ENCODE measurements at places on chromosomes 11 and 22.

DNA sequence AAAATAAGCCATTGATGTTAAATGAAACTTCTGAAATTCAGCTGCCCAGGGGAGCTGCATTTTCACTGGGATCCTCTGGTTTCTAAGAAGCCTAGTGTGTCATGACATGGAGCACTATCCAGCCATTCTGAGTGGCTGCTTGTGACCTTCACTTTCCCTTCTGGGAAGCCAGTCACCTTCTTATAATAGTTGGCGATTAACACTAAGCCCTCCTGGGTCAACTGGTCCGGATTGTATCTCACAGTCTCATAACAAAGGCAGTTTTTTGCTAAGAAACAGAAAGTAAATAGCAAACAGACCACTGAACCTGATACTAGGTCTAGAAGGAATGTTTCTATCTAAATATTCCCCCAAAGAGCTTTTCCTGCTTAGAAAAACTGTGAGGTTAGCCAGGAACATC, 7.9 kb downstream of the CSRP3 start:
- DNase-seq, result no peak

- DNase-seq, result no peak
Observed at GRCh38 chr22:19567157-19568009, 43.2 kb upstream of the CLDN5 start.

DNA sequence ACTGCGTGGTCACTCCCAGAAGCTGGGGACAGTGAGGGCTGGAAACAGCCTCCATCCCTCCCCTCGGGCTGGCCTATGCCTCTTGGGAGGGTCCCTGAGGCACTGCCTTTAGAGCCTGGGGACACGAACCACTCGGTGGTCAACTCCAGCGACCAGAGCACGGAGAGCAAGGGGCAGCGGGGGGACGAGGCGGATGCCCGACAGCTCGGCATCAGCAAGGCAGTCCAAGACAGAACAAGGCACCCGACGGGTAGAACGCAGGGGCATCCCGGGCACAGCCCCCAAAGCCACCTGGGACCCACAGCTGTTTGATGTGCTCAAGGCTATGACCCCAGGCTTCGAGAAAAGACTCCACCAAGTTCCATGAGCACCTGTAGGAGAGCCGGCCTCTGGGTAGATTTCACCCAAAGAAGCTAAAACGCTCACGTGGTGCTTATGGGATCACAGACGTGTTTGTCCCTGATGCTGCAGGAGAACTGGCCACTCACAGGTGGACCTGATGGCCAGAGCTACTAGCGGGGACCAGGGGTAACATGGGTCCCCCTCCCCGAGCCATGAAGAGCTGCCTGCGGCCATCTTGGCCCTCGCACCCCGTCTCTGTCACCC, 510 bp upstream of the LSP1 start:
- no peak for DNase-seq

DNA sequence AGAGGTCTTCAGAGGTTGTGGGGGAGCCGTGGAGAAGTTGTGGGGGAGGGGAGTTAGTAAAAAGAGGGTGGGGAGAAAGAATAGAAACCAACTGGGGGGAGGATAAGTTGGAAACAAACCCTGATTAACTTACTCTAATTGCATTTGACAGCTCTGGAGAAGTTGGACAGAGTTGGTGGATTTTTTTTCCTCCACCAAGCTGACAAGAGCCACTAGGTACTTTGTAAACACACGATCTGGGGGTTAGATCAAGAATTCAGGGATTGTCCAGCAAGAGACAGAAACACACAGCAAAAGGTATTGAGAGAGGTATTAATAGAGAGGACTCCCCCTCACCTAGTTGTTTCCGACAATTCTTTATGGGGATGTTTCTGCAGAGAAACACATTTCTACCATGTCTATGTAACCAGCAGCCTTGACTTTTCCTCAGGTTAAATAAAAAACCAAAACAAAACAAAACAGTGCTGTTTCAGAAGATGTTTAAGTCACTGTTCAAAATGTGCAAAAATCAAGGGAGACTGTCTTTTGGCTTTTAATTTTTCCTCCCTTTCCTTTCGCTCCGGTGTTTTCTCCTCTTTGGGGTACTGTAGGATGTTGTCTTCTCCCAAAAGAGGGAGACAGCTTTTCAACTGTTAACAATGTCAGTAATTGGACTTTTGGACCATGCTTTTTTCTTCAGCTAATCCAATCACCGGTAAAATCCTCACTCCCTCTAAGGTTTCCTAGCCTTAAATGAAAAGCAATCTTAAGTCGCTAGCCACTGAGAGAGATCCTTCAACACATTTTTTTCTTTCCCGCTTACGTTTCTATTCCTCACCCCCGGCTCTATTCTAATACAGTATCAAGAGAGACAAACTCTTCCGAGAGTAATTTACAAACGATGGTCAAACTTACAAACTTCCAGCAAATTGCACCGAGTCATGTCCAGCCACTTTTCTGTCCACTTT, 708 bp downstream of the MAML2 start:
- no peak for DNase-seq

DNA sequence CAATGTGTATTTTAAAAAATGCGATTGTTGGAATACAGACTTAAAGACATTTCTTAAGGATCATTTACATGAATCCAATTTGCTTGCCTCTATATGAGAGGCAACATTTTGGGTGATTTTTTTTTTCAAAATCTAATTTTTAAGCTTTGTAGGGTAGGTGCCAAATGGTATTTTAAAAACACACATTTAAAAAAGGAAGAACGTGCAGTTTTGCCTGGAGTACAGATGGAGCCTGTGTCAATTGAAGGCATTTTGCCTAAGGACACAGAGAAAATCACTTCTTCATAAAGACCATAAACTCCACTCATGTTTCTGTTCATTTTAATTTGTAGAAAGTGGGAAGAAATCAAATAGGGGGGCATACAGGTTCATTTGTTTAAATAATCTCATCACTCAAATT, 91.3 kb downstream of the BDNF start:
- no peak for DNase-seq

DNA sequence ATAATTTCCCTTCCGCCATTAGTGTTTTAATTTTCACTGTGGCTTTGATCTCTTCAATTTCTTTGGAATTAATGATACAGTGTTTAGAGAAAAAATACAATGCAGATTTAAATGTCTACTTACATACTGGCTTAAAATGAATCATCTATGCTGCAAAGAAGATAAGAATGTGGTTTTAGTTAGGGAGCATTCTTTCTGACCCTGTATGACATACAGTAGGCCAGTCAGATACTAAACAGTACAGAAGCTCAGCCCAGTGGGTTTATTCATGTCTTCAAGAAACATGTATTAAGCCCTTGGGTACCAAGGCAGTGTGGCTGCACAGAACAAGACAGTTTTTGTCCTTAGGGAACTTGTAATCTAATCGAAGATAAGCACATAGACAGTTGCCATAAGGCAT, 268.8 kb downstream of the DDX10 start:
- DNase-seq, result no peak

DNA sequence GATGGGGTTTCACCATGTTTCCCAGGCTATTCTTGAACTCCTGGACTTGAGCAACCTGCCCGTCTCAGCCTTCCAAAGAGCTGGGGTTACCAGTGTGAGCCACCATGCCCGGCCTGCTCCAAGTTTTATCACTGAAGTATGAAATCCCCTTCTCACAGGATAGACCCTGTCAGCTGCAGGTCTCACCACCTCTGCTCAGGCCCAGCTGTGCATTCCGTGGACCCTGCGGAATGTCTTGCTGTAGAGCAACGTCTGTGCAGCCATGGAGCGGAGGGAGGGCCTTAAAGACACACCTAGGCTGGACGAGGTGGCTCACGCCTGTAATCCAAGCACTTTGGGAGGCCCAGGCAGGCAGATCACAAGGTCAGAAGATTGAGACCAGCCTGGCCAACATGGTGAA, 625.4 kb downstream of the BRD1 start:
- DNase-seq, result no peak

DNA sequence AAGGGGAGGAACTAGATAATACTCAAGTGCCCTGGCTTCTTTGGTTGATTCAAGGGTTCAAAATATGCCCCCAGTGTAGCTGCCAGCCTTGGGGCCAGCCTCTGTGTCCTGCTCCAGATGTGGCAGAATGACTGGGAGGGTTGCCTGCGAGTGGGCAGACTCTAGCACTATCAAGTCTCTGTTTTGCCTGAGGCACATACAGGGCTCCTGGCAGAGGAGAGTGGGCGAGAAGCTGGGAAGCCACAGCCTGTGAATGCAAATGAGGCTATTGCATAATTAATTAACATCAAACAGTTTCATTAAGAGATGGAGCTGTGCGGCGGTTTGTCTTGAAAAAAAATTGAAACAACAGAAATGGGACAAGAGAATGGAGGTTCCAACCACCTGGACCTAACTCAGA, 50.8 kb downstream of the BUD13 start:
- no peak for DNase-seq

GRCh38 chr11:103624708-103625623, 411.5 kb upstream of the DDI1 start:
- peak; percentile 37 for DNase-seq

- DNase-seq, result no peak
Observed at GRCh38 chr22:26658671-26659478, 1.5 kb downstream of the MIAT start.

DNA sequence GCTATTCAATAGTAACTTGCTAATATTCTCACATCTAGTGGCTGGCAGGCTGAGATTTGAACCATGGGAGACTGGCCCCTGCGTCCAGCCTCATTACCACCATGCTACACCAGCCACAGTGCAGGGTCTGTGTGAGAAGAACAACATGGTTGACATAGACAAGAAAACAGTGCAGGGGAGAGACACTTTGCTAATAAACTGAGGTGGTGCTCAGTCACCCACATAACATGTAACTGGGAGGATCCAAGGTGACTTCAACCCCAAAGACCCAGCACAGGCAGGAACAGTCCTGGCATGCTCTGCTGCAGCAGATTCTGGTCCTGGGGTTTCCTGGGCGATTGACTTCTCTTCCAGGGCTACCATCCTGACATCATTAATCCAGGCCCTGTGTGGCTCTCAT, 143.1 kb downstream of the CSNK2A3 start:
- DNase-seq, result no peak

- peak; percentile 19 for DNase-seq
Observed at GRCh38 chr22:39013942-39014722, at the start of gene APOBEC3C. APOBEC3C (plus strand) TSS chr22:39014257; CDS start chr22:39014363, 106 bp downstream.

- no peak for DNase-seq
Observed at GRCh38 chr11:23310276-23310675, 450.0 kb upstream of the CCDC179 start.

Data from retinal pigment epithelial cell (primary cell).